ENCODE measurements at places on chromosomes 1 and 21.

GRCh38 chr1:190679044-190679443 lies 201.4 kb upstream of the BRINP3 start:
- DNase-seq = no peak

DNA sequence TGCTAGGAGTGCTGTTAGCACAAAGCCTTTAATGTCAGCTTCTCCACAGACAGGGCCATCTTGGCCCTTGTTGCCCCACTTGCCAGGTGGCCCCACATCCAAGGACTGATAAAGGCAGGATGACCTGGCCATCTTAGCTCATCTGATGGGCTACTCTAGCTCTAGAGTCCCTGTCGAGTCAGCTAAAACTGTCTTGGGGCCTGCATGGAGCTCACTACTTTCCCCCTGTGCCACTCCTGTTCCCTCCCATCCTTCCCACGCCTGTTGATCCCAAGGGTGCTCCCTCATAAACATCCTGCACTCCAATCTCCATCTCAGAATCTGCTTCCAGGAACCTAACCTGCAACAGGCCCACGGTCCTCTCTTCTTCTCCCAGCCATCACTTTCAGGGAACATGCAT lies 652 bp upstream of the GPX7 start:
- DNase-seq = no peak

GRCh38 chr1:216212826-216213225 lies 210.4 kb downstream of the USH2A start:
- DNase-seq = no peak

DNA sequence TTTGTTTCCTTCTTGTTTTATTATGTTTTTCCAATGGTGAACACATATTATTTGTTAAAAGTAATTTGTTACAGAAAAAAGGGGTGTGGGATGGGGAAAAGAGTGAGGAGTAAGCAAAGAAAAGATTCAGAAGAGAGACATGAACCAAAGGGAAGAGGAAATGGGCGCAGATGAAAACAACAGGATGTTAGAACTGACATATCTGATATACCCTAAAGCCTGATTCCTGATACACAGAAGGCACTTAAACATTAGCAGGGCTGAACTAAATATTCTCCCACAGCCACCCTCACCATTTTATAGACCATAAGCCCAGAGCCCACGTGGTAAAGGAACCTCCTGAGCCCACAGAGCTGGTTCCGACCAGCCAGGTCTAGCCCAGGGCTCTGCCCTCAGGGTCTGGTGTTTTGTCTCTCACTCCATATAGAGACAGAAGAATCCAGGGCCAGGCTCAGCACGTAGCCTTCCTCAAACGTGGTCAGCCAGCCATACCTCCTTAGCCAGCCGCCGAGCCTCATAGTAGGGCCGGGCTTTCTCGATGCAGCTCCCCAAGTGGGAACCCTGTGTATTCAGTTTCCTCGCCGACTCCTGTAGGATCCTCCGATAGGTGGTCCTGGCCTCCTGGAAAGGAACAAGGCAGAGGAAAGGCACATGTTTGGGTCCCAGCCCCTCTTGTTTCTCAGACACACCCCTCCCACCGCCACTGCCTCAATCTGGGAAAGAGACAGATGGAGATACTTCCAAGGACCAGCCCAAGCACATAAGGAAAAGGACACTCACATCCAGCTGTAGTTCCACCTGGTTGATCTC lies 9.5 kb downstream of the SH3BP5L start:
- DNase-seq = no peak

DNA sequence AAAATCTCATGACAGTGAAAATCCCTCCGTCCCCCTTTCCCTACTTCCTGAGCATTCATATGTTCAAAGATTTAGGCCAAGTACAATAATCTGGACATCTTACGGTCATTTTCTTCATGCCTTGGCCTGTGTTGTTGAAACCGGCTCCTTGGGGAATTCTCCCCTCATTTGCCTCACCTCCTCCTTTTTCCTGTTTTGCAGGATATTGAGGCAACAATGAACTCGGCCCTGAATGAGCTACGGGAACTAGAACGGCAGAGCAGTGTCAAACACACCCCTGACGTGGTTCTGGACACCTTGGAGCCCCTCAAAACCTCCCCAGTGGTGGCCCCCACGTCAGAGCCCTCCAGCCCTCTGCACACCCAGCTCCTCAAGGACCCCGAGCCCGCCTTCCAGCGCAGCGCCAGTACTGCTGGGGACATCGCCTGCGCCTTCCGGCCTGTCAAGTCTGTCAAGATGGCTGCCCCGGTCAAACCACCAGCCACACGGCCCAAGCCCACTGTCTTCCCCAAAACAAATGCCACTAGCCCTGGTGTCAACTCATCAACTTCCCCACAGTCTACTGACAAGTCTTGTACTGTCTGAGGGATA lies 9.3 kb upstream of the IKBKE start:
- DNase-seq = no peak

GRCh38 chr1:6385488-6386191 lies 7.9 kb downstream of the ACOT7 start:
- DNase-seq = no peak

- no peak for DNase-seq
These were observed 14.1 kb upstream of the KCNA2 start for GRCh38 chr1:110620250-110620615.

GRCh38 chr1:64090436-64090835 lies 113.0 kb upstream of the UBE2U start:
- DNase-seq = no peak

DNA sequence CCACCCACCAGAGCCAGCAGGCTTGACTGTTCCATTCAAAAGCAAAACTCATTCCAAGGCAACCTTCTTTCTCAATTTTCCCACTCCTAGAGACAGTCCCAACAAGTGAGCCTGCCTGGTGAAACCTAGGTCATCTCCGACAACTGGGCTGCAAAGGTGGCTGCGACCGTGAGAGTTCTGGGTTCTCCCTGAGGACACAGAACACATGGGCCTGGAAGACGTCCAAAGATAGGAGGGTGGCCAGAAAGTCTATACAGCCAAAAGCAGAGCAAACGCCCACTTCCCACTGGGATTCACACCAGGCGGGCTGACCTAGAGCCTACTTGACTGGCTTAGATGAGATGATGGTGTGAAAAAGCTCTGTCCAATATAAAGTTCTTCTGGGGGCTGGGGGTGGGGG lies 90.2 kb upstream of the GRIK3 start:
- no peak for DNase-seq

- no peak for DNase-seq
These were observed 66.6 kb downstream of the SYT2 start for GRCh38 chr1:202643397-202644218.

- DNase-seq = no peak
These were observed 13.0 kb upstream of the CCDC190 start for GRCh38 chr1:162873671-162874666.

DNA sequence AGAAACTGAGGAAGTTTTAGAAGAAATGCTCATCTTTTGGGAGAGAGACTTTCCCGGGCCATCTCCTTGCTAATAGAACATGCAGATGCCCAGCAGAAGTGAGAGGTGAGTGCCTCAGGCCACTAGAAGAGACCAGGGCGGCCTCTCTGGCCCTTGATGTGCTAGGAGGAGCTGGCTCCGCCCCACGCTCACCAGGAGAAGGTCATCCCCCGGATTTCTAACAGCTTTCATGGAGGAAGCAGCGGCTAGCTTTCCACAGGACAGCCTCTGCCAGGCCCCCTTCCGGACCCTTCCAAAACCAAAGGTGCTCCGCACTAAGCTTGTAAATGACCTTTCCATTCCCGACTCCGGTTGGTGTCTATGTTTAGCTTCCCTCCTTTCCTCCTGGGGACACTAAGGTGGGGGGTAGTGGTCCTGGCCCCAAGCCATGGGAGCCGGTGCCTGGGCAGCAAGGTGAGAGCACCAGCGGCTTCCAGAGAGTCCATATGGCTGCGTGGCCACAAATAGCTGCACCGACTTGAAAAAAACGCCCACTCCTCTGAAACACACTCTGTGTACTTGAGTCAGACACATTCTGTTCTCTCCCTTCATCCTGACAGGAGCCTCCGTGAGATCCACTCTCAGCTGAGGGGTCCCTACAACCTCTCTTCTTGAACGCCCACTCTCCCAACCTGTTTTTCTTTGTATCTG lies 249.9 kb downstream of the TNR start:
- no peak for DNase-seq

- no peak for DNase-seq
These were observed 14.1 kb downstream of the SUCO start for GRCh38 chr1:172547071-172547470.

GRCh38 chr1:156488566-156489165 lies 11.9 kb downstream of the MEF2D start:
- DNase-seq = peak; percentile 48

- no peak for DNase-seq
These were observed 1066.7 kb downstream of the TTLL7 start for GRCh38 chr1:82932207-82932606.

- DNase-seq = no peak
These were observed 160.5 kb downstream of the CDC7 start for GRCh38 chr1:91661121-91661520.

DNA sequence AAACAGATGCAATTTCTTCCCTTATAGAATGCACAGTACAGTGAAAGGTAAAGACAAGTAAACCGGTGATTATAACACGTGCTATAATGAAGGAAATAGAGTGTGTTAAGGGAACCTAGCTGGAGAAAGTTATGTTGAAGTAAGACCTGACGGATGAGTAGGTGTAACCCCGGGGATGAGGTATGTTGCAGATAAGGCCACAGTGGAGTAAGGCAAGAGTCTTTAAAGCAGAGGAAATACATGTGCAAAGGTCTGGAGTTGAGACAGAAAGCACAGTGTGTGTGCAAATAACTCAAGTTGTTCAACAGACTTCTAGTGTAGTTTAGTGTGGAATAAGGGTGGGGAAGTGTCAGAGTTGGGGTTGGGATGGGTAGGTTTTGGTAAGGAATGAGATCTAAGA lies 2.9 kb downstream of the DBT start:
- no peak for DNase-seq

DNA sequence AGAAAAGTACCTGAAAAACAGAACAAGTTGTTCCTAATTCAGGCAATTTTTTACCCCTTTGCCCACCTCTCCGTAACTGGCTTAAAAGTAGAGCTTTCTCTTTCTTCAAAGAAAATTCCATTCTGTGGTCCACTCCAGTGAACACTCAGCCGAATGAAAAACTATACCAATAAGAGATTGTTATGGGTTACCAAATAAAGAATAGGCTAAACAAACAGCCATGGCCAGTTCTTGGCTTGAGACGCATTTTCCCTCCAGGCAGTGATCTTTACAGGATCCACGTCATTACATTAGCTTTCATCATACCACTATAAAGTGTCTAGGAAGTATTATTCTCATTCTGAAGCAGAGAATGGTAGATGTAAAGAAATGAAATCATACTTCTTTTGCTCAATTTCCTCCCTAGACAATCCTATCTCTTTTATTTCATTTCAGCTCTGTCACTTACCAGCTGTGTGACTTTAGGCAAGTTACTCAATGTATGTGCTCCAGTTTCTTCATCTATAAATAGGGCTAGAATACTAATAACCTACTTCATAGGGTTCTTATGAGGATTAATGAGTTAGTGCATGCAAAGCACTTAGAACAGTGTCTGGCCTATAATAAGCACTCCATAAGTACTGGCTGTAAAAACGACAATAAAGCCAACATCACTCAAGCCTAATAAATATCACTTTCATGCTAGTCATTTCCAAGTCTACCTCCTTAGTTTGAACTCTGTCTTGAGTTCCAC lies 26.5 kb upstream of the TRIM45 start:
- no peak for DNase-seq

DNA sequence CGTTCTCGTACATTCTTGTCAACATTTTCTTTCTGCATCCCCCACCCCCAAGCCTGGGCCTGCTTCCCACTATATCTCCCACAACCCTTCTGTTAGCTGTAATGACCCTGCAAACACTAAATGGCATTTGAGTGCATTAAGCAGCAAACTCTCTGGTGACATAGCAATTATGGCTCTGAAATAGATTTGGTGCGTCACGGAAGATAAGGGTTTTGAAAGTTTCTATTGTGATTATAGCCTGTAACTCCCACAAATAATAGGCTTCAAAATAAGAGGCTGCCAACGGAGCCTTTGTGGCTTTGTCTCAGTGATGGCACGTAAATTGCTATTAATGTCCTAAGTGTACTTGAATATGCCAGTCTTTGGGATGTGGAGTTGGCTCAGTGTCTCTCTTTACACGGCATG lies 277.6 kb downstream of the PBX1 start:
- DNase-seq = no peak

DNA sequence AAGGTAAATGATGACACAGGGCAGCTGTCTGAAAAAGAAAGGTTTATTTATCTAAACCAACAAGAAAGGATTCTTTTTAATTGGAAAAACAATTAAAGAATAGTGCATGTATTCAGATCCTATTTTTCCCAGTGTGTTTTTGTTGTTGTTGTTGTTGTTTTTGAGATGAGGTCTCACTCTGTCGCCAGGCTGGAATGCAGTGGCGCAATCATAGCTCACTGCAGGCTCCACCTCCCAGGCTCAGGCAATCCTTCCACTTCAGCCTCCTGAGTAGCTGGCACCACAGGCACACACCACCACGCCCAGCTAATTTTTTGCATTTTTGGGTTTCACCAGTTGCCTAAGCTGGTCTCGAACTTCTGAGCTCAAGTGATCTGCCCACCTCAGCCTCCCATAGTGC lies 22.1 kb downstream of the NEK2 start:
- DNase-seq = no peak

DNA sequence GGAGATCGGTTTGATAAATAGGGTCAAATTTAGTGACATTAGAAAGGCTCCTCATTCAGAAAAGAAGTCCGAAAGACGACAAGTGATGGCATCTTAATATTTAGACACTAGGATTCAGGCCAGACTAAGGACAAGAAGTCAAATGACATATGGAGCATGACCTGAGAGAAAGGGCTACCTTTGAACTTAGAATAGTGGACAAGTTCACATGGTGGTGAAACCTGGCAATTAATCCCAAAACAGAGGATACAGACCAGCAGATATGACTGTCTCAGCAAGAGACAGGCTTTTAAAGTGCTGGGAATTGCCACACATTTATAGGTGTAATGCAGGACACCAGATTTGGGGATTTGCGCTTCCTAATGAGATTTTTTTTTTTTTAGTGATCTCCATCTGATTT lies 145.2 kb downstream of the ZP4 start:
- no peak for DNase-seq

DNA sequence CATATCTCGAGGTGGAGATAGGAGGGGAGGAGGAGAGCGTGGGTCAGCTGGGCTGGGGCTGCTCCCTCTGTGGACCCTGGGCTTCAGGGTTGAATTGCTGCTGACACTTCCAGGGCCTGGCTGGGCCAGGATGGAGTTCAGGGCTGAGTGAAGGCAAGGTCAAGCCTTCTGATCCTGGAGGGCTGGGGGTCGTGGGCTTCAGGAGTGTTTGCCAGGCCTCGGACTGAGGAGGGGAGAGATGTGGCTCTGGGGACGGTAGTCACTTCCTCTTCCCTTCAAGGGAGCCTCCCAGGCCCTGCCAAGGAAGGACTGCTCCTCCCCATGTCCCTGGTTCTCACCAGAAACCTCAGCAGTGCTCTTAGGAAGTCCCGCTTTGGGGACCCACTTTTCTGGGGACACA lies 12.1 kb upstream of the FAM131C start:
- no peak for DNase-seq

GRCh38 chr1:104780470-104781078 lies 1030.9 kb downstream of the AMY1C start:
- no peak for DNase-seq

- DNase-seq = no peak
These were observed at the start of gene SPRR2E for GRCh38 chr1:153094426-153094825. TSS of gene SPRR2E (minus strand) at chr1:153094526. CDS start at chr1:153093751, 775 bp downstream.

All from stimulated activated CD8-positive, alpha-beta memory T cell treated with anti-CD3 and anti-CD28 coated beads, Interleukin-7, amount 100 ng/mL, for 48 hours (primary cell).